GM04503 (cell line): ENCODE measurements at places on chromosomes 3 and 15.

DNA sequence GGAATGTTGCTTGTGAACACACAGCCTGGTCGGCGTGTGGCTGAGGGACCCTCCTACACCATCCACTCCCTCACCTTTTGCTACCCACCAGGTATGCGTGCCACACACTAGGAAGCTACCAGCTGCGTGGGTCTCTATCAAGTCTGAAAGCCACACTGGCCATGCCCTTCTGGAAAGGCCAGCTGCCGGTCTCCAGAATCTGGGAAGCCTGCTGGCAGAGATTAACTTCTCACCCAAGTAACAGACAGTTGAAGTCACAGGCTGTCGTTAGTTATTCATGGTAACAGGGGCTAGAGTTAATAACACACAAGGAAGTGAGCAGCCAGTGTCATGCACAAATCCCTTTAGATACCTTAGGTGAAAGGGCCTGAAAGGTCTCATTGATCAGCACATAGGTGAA, 48.1 kb downstream of the SUSD5 start:
- DNase-seq: no peak

GRCh38 chr3:138371070-138371965, 22.9 kb downstream of the MRAS start:
- DNase-seq: no peak

GRCh38 chr3:56884387-56884786, 82.6 kb upstream of the ARHGEF3 start:
- DNase-seq: no peak

- no peak for DNase-seq
Measured at GRCh38 chr3:12993517-12994356, 79.5 kb downstream of the IQSEC1 start.

- DNase-seq: no peak
Measured at GRCh38 chr15:50168783-50169411, 13.1 kb upstream of the SLC27A2 start.

DNA sequence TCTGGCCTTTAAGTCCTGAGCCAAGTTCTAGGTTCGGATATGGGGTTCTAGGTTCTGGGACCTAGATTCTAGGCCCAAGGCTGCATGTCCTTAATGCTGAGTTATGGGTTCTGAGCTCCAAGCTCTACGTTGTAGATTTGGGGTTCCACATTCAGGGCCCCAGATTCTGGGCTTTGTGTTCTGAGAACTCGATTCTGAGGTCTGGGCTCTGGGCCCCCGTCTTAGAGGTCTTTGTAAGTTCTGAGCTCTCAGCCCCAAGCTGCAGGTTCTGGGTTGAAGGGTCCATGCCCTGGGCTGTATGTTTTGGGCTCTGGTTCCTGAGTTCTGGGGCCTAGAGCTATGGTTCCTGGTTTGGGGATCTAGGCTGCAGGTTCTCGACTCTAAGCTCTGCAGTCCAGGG, 10.0 kb upstream of the DNAJB8 start:
- no peak for DNase-seq

GRCh38 chr15:77804210-77804609, 171.5 kb upstream of the LINGO1 start:
- DNase-seq: no peak

GRCh38 chr15:80804970-80805495, 25.9 kb downstream of the CEMIP start:
- no peak for DNase-seq

DNA sequence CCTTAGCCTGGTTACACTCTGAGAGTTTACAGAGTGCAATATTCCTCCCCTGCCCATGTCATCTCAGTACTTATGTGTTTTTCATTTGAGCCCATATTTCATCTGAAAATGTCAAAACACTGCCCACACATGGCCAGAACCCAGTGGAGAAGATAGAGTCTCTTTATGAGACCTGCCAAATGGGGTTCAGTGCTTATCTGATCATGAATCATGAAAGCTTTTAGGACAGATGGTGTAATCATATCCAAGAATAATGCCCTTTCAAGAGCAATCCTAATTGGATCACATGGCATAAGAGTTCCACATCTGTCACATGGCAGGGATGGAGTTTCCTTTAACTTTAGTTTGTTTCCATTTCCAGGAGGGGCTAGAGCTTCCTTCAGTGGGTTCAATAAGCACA, 77.2 kb upstream of the AGBL1 start:
- DNase-seq: no peak

DNA sequence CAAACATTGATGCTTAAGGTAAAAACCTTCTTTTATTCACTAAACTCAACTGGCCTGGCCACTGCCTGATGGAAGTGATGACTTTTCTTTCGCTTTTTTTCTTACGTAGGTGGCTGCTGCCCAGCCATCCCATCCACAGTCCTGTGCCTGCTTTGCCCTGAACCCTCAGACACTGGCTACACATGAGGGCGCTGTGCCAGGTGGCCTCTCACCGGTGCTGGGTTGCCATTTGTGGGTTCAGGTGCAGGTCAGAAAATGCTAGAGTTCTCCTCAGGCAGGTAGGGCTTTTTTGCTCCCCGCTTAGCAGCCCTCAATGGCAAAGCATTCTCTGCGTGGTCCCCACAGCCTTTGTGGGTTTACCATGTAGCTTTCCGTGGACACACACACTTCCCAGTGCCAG, 88.3 kb upstream of the PRR23E start:
- no peak for DNase-seq

DNA sequence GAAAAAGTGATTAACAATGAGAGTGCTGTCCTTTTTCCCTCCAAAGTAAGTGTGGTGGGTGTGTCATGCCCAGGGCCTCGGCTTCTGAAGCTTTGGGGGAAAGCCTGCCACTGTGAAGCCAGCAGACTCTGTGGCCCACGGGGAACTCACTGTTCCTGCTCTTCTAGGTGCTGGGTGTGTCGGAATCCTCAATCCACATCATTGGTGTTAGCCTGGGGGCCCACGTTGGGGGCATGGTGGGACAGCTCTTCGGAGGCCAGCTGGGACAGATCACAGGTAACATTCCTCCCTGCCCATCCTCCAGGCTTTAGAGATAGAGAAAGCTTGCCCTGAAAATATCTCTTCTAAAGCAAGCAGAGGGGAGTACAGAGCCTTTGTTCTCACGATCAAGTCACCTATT, 11.6 kb downstream of the PLA1A start:
- no peak for DNase-seq
